B cell (primary cell): ENCODE measurements at places on chromosomes 5 and 9. TPM values are rescaled to one million over a fixed set of nuclear protein-coding genes. Genes with fewer than 3 reads are reported as not detected.

Gene MRPL36
- total RNA-seq = 22.4 and 25.0 TPM in 2 replicates

Gene ITK
- total RNA-seq = 1.1 and 1.6 TPM in 2 replicates

Gene PSMD5
- 25.3 and 26.8 TPM in 2 replicates for total RNA-seq

Gene SV2C
- 0.07 TPM in 1 of 2 replicates, not detected in the other for total RNA-seq

Gene DPYSL3
- not detected in 2 replicates for total RNA-seq
